ENCODE measurements at places on chromosomes 16 and 17.
A peak's percentile ranks its signal among the peaks of the same experiment; 100 is the strongest.

DNA sequence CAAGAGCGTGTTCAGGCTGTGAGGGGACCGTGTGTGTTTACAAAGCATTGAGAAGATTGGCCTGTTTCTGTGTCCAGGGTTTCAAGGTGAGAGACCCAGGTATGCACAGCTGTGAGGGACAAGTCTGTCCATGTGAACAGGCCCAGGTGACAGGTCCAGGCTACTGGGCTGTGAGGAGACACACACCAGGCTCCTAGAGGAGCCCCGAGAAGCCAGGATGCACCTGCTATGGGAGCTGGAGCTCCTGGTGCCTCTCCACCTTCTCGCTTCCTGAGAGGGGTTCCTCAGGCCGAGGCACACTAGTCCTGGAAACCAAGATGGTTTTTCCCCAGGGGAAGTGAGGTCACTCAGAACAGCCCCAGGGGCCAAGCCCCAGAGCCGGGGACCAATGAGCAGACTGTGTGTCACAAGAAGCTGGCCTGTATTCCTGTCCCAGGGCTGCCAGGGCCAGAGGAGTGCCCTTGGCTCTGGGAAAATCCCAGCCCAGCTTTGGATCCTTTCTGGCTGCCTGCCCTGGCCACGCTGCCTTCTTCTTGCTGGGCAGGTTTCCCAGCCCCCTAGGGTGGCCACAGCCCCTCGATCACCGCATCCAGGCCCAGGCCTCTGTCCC is 153.4 kb upstream of the PLCG2 start:
- no peaks in the 10 kb centered on the region for H3K36me3 ChIP-seq
- no peak overlapping the region for H3K27ac ChIP-seq
- no peak overlapping the region for H3K4me3 ChIP-seq
- DNase-seq = no peak

- H3K27me3 ChIP-seq = peaks cover 3% of the 10 kb centered on the region
- no peak overlapping the region for H3K4me3 ChIP-seq
- H3K4me1 ChIP-seq = no peaks in the 10 kb centered on the region
- peaks cover 97% of the 10 kb centered on the region for H3K36me3 ChIP-seq
- DNase-seq = no peak
- no peak overlapping the region for H3K27ac ChIP-seq
Measured at GRCh38 chr16:24568392-24568791, 29.0 kb downstream of the RBBP6 start.

GRCh38 chr17:52546990-52547389 is 388.5 kb upstream of the CA10 start:
- no peak for DNase-seq
- H3K4me3 ChIP-seq = no peak overlapping the region
- H3K4me1 ChIP-seq = no peaks in the 10 kb centered on the region
- H3K27me3 ChIP-seq = no peaks in the 10 kb centered on the region

- DNase-seq = no peak
- H3K4me1 ChIP-seq = peaks cover 59% of the 10 kb centered on the region
- no peaks in the 10 kb centered on the region for H3K36me3 ChIP-seq
Measured at GRCh38 chr16:76535-77272, 1.3 kb upstream of the MPG start.

GRCh38 chr17:48110761-48111160 is 3.2 kb downstream of the SNX11 start:
- peaks cover 23% of the 10 kb centered on the region for H3K36me3 ChIP-seq
- H3K27ac ChIP-seq = peak overlapping the region; percentile 71
- no peak for DNase-seq
- H3K4me3 ChIP-seq = no peak overlapping the region
- H3K27me3 ChIP-seq = peaks cover 3% of the 10 kb centered on the region
- peaks cover 33% of the 10 kb centered on the region for H3K4me1 ChIP-seq

DNA sequence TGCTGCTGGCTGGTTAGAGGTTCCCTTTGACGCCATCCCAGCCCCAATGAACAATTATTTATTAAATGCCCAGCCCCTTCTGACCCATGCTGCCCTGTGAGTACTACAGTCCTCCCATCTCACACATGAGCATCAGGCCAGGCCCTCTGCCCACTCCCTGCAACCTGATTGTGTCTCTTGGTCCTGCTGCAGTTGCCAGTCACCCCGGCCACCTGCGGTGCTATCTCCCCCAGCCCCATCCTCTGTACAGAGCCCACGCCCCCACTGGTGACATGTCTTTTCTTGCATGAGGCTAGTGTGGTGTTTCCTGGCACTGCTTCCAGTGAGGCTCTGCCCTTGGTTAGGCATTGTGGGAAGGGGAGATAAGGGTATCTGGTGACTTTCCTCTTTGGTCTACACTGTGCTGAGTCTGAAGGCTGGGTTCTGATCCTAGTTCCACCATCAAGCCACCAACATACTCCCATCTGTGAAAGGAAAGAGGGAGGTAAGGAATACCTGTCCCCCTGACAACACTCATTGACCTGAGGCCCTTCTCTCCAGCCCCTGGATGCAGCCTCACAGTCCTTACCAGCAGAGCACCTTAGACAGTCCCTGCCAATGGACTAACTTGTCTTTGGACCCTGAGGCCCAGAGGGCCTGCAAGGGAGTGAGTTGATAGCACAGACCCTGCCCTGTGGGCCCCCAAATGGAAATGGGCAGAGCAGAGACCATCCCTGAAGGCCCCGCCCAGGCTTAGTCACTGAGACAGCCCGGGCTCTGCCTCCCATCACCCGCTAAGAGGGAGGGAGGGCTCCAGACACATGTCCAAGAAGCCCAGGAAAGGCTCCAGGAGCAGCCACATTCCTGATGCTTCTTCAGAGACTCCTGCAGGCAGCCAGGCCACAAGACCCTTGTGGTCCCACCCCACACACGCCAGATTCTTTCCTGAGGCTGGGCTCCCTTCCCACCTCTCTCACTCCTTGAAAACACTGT is 11.3 kb downstream of the CX3CL1 start:
- peaks cover 10% of the 10 kb centered on the region for H3K4me1 ChIP-seq
- no peak overlapping the region for H3K4me3 ChIP-seq
- H3K36me3 ChIP-seq = no peaks in the 10 kb centered on the region
- H3K27ac ChIP-seq = no peak overlapping the region
- H3K27me3 ChIP-seq = peaks cover 3% of the 10 kb centered on the region

- H3K27ac ChIP-seq = no peak overlapping the region
- no peak for DNase-seq
- peaks cover 6% of the 10 kb centered on the region for H3K36me3 ChIP-seq
- peaks cover 20% of the 10 kb centered on the region for H3K27me3 ChIP-seq
- H3K4me3 ChIP-seq = no peak overlapping the region
- peaks cover 25% of the 10 kb centered on the region for H3K4me1 ChIP-seq
Measured at GRCh38 chr17:50421308-50422051, 4.5 kb upstream of the ACSF2 start.

- no peak overlapping the region for H3K4me3 ChIP-seq
- no peak overlapping the region for H3K27ac ChIP-seq
- H3K27me3 ChIP-seq = peaks cover 25% of the 10 kb centered on the region
- peaks cover 20% of the 10 kb centered on the region for H3K4me1 ChIP-seq
- no peaks in the 10 kb centered on the region for H3K36me3 ChIP-seq
Measured at GRCh38 chr16:74752258-74752657, 22.4 kb downstream of the FA2H start.

- DNase-seq = no peak
- H3K4me3 ChIP-seq = no peak overlapping the region
- H3K27ac ChIP-seq = peak overlapping the region; percentile 72
- H3K4me1 ChIP-seq = peaks cover 81% of the 10 kb centered on the region
- peaks cover 13% of the 10 kb centered on the region for H3K36me3 ChIP-seq
Measured at GRCh38 chr17:40460968-40461731, 17.9 kb downstream of the IGFBP4 start.

- peaks cover 9% of the 10 kb centered on the region for H3K36me3 ChIP-seq
- peaks cover 57% of the 10 kb centered on the region for H3K4me1 ChIP-seq
- peaks cover 10% of the 10 kb centered on the region for H3K27me3 ChIP-seq
- DNase-seq = peak; percentile 36
Measured at GRCh38 chr17:57861000-57861789, 11.4 kb upstream of the MRPS23 start.

DNA sequence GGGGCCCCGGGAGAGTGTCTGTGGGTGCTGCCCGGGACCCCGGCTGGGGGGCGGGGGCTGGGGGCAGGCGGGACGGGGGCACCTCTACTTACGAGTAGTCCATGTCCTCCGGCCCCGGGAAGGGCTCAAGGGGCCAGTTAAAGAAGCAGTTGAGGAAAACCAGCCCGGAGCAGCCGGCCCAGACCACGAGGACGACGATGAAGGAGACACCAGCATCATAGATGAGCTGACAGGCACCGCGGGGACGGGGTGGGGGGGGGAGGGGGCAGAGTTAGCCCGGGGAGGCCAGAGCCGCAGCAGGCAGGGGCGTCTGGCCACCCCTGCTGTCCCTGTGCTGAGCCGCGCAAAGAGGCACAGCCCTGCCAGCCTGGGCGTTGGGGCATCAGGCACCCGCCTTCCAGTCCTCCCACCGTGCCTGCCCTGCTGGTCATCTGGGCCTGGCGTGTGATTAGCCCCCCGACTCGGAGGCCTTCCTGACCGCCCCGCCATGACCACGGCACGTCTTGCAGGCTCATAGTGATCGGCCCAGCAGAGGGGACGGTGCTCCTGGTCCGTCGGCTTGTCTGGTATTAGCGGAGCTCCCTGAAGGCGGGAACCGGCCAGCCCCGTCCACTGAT is 29.0 kb upstream of the PITPNA start:
- H3K4me1 ChIP-seq = peaks cover 42% of the 10 kb centered on the region
- H3K27me3 ChIP-seq = no peaks in the 10 kb centered on the region
- H3K36me3 ChIP-seq = no peaks in the 10 kb centered on the region
- no peak for DNase-seq
- no peak overlapping the region for H3K27ac ChIP-seq

DNA sequence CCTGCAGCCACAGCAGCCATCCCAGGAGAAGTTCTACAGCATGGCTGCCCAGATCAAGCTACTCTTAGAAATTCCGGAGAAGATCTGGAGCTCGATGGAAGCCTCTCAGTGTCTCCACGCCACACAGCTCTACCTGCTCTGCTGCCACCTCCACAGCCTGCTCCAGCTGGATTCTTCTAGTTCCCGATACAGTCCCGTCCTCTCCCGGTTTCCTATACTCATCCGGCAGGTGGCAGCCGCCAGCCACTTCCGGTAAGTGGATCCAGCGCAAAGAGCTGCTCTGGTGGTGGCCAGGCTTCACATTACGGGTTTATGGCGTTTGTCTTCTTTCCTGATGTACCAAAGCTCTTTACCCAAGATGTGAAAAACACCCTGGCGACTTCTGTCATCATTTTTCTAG is 3.6 kb downstream of the COG1 start:
- H3K4me3 ChIP-seq = no peak overlapping the region
- peak; percentile 33 for DNase-seq
- H3K4me1 ChIP-seq = peaks cover 40% of the 10 kb centered on the region
- peaks cover 5% of the 10 kb centered on the region for H3K27me3 ChIP-seq

GRCh38 chr17:68445671-68446070 is 11.6 kb downstream of the WIPI1 start:
- no peak for DNase-seq
- peaks cover 26% of the 10 kb centered on the region for H3K4me1 ChIP-seq
- H3K4me3 ChIP-seq = no peak overlapping the region
- peaks cover 19% of the 10 kb centered on the region for H3K36me3 ChIP-seq

DNA sequence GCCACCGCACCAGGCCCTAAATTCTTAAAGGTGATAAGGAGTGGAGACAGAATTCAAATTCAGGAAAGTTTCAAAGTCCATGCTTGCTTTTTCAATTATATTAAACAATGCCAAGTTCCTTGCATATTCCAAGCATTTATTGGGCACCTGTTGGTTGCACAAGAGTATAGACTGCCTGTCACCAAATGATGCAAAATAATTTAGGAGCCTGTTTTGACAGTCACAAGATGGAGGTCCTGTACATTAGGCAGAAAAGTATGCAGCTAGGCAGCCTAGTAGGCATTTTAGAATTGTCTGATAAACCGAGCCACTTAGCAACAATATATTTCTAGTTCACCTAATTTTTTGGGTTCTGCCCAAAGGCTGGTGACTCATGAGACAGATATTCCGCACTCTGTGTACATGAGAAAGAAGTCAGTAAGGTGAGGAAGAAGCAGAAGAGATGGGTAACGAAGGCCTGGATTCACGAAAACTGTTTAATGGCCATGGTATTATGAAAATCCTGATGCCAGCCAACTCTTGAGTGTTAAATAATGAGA is 7.3 kb downstream of the ACACA start:
- peaks cover 20% of the 10 kb centered on the region for H3K36me3 ChIP-seq
- no peaks in the 10 kb centered on the region for H3K4me1 ChIP-seq
- no peak for DNase-seq
- no peak overlapping the region for H3K27ac ChIP-seq
- no peaks in the 10 kb centered on the region for H3K27me3 ChIP-seq
- no peak overlapping the region for H3K4me3 ChIP-seq

- H3K4me3 ChIP-seq = peak overlapping the region; percentile 36
- DNase-seq = peak; percentile 48
- no peaks in the 10 kb centered on the region for H3K36me3 ChIP-seq
- H3K27me3 ChIP-seq = peaks cover 20% of the 10 kb centered on the region
- peak overlapping the region; percentile 86 for H3K27ac ChIP-seq
- peaks cover 56% of the 10 kb centered on the region for H3K4me1 ChIP-seq
Measured at GRCh38 chr16:11609474-11610120, 22.9 kb upstream of the LITAF start.

GRCh38 chr17:75110234-75110937 is 617 bp downstream of the ARMC7 start:
- DNase-seq = peak; percentile 27
- H3K4me3 ChIP-seq = peak overlapping the region; percentile 90
- peaks cover 16% of the 10 kb centered on the region for H3K27me3 ChIP-seq
- peaks cover 21% of the 10 kb centered on the region for H3K36me3 ChIP-seq

- H3K27me3 ChIP-seq = peaks cover 18% of the 10 kb centered on the region
- peaks cover 40% of the 10 kb centered on the region for H3K4me1 ChIP-seq
- DNase-seq = peak; percentile 81
- peaks cover 2% of the 10 kb centered on the region for H3K36me3 ChIP-seq
- no peak overlapping the region for H3K27ac ChIP-seq
- H3K4me3 ChIP-seq = no peak overlapping the region
Measured at GRCh38 chr17:309361-309888, 43.2 kb downstream of the RPH3AL start.

DNA sequence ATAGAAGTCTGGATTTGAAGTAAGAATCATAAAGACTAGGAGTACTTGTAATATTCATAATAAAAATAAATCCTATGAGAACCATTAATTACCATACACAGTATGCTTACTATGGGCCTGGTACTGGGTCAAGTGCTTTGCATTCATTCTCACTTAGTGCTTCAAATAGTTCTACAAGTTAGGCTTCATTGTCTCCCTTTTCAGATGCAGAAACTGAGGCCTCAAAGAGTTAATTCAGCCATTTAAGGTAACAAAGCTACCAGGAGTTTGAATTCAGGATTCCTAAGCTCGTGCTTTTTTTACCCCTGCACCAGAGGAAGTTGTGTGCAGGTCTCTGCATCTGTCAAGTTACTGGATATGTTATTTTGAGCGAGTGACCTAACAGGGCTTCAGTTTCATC is 1098.4 kb upstream of the EEF2KMT start:
- no peaks in the 10 kb centered on the region for H3K36me3 ChIP-seq
- no peak for DNase-seq
- peaks cover 17% of the 10 kb centered on the region for H3K27me3 ChIP-seq
- H3K4me1 ChIP-seq = no peaks in the 10 kb centered on the region

GRCh38 chr16:77070683-77071082 is 120.3 kb upstream of the MON1B start:
- H3K27ac ChIP-seq = no peak overlapping the region
- no peak for DNase-seq
- no peak overlapping the region for H3K4me3 ChIP-seq
- no peaks in the 10 kb centered on the region for H3K4me1 ChIP-seq

Data from nephron progenitor cell (in vitro differentiated cells).